ENCODE measurements at places on chromosomes 6 and 20.
A peak's percentile ranks its signal among the peaks of the same experiment; 100 is the strongest.

DNA sequence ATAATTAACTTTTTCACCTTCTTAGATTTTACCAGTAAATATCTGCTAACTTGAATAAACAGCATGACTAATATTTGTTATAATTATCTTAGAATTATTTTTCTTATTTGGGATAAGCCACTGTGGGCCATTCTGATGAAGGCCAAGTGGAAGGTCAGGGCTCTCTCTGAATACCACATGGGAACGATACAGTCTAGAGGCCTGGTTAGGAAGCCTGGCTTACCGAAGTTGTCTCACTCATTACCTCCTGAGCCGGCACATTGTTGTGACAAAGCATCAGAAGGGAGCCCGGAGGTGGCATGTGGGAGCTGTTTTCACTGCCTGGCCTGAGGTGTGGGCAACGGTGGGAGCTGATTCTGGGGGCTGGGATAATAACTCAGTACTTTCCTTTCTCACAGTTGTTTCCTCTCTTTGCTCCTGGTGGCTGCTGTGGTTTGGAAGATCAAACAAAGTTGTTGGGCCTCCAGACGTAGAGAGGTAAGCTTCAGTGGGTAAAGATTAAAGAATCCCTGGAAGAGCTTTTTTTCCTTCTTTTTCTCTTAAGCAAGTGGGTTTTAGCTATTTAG, 29.2 kb downstream of the GFRA4 start:
- no peak for DNase-seq

- no peak for DNase-seq
Observed at GRCh38 chr6:129623008-129623732, 86.8 kb downstream of the ARHGAP18 start.

DNA sequence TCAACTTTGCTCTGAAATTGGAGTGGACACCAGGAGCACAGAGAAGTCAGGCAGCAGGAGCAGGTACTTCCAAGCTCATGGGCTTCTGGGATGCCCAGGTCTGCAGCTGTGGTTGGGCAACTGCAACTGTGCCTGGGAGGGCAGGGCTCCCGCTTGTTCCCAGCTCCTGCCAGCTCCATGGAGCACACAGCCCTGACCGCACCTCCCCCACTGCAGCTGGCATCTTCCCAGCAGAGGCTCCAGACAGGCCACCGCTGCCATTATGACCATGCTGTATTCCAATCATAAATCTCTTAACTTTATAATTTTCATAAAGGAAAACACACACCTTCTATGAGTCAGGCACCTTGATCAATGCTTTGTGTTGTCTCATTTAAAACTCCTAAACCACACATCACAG, 36.9 kb downstream of the STK38 start:
- no peak for DNase-seq

DNA sequence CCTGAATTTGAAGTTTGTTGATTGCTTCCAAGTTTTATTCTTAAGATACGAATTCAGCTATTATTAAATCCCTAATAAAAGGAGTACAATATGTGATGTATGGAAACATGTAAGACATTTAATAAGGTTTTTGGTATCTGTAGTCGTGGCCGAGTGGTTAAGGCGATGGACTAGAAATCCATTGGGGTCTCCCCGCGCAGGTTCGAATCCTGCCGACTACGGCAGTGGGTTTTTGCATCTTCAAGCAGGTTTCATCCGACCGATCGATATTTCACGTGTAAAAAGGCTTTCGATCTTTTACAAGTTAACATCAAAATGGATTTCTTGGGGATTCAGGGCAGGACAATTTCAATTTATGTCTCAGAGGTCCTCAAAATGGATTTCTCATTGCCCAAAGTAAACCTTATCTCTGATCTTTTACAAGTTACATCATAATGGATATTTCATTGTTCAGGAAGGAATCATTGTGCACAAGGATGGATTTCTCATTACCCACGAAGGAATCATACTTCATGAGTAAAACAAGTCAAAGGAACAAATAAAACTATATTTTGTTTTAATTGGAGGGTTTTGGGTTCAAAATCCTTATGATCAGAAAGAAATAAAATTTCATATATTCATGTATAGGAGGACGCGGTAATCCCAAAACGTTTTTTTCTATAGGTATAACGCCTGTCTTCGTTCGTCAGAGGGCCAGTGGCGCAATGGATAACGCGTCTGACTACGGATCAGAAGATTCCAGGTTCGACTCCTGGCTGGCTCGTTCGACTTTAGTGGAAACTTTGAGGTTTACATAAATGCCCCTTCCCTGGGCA, 37.3 kb upstream of the BTN3A2 start:
- peak; percentile 81 for DNase-seq

DNA sequence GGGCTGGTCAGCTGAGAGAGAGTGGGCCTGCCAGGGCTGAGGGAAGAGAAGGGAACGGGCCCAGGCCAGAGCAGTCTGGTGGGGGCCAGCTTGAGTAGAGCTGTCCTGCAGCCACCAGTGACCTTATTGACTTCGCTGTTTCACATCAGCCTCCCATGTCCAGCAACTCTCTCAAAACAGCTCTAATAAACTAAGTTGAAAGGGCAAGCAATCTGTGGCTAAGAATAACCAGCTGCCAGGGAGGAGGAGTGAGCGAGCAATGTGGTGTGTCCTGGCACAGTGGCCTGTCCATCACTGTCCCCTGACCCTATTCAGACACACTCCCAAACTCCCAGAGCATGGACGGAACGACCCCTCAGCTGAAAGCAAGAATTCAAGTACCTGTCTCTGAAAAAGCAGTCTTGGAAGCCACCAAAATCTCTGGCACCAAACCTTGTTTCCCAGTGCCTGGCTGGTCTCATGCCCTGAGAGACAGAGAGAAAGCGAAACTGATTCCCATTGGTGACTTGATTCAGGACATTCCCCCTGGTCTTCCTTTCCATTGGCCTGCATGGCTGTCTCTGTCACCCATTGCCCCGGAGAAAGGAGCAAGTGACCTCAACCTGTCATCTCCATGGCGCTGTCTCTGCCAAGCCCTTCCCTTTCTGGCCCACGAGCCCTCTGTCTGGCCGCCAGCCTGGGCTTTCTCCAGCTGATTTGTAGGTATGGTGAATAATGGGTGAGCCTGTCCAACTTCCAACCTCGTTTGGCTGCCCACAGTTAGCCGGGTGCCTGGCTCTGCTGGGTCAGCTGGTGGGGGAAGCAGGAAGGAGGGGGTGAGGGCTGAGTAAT, at the start of gene DDO:
Gene DDO (minus strand): TSS at position 490 of the 831 bp plus-strand sequence. CDS start 2,113 bp downstream, outside the sequence.
- DNase-seq = peak; percentile 18

- DNase-seq = no peak
Observed at GRCh38 chr6:86949771-86950170, 12.4 kb downstream of the HTR1E start.

- no peak for DNase-seq
Observed at GRCh38 chr6:66403966-66404365, 696.9 kb upstream of the EYS start.

GRCh38 chr6:63589952-63590411, 17.7 kb downstream of the LOC128125822 start:
- no peak for DNase-seq

- no peak for DNase-seq
Observed at GRCh38 chr6:147397306-147397705, 111.2 kb upstream of the SAMD5 start.

GRCh38 chr6:44128020-44128917, 915 bp downstream of the TMEM63B start:
- DNase-seq = peak; percentile 17

GRCh38 chr6:6707143-6707542, 118.6 kb downstream of the LY86 start:
- DNase-seq = no peak

- DNase-seq = no peak
Observed at GRCh38 chr6:137964876-137965275, 97.8 kb downstream of the TNFAIP3 start.

GRCh38 chr6:104855507-104855906, 4.2 kb downstream of the HACE1 start:
- no peak for DNase-seq

- DNase-seq = no peak
Observed at GRCh38 chr20:51034476-51034875, 11.6 kb upstream of the KCNG1 start.

DNA sequence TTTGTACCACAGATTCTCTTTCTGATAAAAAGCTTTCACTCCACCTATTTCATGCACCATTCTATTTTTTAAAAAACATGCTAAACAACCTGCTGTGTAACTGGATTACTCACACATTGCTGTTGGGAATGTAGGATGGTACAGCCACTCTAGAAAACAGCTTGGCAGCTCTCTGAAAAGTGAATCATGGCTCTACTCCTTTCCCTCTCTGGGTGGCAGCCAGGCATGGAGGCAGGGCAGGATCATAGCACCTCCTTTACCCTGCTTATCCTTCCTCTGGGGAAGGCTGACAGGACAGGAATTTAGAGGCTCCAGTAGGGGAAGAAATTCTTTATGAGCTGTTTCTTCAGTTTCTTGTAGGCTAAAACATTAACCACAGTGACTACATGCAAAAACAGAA, 6.7 kb upstream of the VNN2 start:
- DNase-seq = peak; percentile 13

DNA sequence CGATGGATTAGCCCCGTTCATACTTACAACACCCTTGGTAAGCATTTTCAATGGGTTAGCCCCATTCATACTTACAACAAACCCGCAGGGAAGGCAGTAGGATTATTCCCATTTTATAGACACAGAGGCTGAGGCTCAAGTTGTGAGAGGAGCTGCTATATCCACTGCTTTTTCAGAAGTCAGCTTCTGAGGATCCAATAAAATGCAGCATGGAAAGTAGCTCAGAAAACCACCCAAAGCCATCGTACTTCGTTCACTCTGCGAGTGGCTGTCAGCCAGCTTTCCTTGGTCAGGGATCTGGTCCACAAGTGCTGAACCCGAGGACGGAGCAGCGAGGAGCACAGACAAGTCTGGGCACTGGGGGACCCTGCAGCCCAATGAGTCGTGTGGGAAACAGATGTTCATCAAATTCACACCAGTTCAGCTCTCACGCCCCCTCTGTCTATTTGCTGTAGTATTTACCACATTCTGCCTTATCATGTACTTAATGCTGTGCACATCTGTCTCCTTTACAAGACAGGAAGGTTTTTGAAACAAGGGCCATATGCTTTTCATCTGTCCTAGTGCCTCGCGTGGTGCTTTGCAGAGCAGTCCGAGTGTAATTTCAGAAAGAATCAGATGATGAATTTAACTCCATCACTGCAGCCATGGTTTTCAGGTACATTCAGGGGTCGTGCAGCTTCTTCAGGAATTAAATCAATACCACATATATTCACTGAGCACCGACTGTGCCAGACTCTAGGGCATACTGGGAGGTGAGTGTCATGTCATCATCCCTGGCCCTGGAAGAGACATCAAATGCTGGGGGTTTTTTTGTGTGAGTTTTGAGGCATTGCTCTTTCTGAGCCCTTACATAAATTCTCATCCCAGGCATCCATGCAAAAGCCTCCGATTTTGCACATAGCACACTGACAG, 256.9 kb downstream of the CDH26 start:
- no peak for DNase-seq

- DNase-seq = no peak
Observed at GRCh38 chr6:120354452-120355098, 979.7 kb downstream of the TBC1D32 start.

- no peak for DNase-seq
Observed at GRCh38 chr20:10940941-10941340, 267.1 kb upstream of the JAG1 start.

DNA sequence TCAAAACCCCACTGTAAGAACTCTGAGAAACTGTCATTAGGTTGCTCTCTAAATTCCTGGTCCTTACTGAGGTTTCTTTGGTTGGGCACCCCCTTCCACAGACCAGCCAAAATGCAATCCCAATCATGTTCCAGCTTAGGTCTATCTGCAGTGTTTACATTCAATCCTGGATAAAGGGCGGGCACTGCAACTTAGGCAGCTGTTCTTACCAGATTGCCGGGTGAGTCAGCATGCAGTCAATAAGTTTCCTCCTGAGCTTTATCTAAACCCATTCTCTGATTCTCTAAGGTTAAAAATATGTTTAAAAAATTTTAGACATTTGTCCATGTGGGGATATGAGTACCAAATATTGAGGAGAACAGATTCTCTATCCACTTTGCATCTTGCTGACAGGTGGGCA, 197.8 kb downstream of the HAO1 start:
- DNase-seq = no peak

DNA sequence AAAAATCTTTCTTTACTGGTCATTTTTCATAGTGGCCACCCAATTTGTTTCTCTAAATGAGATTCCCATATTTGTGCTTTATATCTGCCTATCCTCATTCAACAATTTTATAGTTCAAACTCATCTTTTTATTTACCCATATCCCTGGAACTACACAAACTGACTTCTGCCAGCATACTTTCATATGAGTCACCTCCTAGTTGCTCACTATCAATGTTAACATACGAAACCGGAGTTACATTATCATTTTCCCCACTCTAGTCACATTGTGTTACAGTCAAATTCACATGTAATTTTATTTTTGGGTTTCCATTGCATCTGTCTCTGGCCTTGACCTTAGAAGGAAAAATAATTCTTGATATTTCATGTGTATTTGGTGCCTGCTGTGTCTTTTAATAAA, 499.4 kb downstream of the MAFB start:
- DNase-seq = no peak

DNA sequence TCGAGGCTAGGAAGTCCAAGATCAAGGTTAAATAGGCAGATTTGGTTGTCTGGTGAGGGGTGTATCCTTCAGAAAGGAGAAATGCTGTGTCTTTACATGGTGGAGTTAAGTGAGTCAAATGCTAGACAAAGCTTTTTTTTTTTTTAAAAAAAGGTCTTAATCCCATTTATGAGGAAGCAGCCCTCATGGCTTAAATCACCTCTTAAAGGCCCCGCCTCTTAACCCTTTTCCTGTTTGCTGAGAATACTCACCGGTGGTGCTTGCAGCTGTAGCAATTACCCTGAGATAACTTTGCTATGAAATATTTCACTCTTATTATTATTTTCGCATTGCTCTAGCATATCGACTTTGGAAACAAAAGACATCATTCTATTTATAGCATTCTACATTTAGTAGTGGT, 30.8 kb downstream of the FBXO30 start:
- DNase-seq = no peak

- DNase-seq = no peak
Observed at GRCh38 chr6:168223150-168223549, 96.4 kb downstream of the DACT2 start.

GRCh38 chr6:68575765-68576439, 59.2 kb upstream of the ADGRB3 start:
- peak; percentile 54 for DNase-seq

GRCh38 chr20:49326026-49326425, 48.2 kb upstream of the ZNFX1 start:
- no peak for DNase-seq

- DNase-seq = no peak
Observed at GRCh38 chr20:48691523-48691922, 136.3 kb downstream of the PREX1 start.

- DNase-seq = no peak
Observed at GRCh38 chr6:13248053-13248452, 80.3 kb downstream of the TBC1D7 start.

- DNase-seq = no peak
Observed at GRCh38 chr6:131096786-131097185, 33.7 kb upstream of the EPB41L2 start.

DNA sequence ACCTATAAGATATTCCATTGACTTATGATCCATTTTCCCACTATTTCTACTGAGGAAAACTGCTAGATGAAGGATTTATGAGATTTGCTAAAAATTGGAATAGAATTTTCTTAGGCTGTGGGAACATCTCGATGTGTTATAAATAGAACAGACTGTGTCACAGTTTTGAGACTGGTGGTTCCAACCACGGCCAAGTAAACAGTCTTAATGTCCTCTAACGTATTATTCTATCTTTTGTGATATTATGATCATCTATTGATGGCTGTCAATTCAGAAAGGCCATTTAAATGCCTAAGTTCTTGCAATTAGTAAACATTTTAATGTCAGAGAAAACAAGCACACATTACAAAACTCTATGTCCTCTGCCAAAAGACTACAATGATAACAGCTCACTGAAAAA, 71.5 kb upstream of the PLN start:
- DNase-seq = no peak

- DNase-seq = no peak
Observed at GRCh38 chr6:43878823-43879495, 108.9 kb downstream of the VEGFA start.

All from NCI-H460 (cell line).